ENCODE measurements at places on chromosomes 5 and 9.

DNA sequence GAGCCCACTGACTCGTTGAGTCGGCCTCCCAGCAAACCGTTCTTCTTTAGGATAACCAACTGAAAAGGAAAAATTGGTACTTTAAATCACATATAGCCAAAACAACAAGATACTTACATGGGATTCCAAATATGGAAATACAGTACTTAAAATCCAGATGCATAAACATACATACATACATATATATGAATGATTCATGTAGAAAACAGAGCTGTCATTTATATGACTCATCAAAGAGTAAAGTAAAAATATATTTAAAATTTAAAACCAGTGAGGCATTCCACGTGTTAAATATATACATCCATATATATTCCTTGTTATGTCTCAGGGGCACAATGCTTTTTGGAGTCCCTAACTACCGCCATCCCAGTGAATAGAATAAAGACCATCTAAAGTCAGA, 36.7 kb downstream of the DMGDH start:
- no peak for DNase-seq

- no peak for DNase-seq
Observed at GRCh38 chr5:127785098-127785927, 82.1 kb downstream of the CCDC192 start.

DNA sequence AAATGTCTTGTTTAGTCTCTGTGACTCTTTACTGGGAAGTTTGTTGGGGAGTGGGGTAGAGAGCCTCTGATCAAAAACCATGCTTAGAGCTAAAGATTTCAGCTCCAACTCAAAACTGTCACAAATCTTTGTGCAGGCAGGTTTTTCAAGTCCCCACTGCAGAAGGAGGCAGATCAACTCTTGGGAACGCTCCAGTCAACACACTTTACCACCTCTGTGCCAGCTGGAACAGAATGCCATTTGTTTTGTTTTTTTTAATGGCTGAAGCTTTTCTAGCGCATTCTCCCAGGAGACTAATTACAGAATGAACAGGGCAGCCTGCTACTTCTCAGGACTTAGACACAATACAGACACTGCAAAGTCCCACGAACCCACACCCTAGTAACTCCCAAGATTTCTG, 17.9 kb upstream of the LHX6 start:
- no peak for DNase-seq

- DNase-seq: no peak
Observed at GRCh38 chr9:90773617-90774016, 28.0 kb upstream of the SYK start.

DNA sequence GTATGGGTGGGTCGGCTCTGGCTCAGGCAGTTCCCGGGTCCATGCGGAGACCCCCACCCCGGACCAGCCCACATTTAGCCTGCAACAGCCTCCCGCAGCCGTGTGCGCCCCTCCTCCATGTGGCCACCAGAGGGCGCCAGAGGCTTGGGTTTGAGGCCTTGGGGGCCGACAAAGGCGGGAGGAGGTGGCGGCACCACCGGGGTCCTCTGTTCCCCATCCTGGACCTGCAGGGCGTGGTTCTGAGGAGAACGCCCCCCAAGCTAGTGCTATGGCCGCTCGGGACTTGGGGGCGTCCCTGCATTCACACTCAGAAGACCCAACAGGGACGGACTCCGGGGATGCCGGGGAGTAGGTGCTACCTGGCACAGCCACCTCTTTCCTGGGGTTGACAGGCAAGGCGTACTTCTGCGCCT, 16.5 kb downstream of the ASS1 start:
- no peak for DNase-seq

DNA sequence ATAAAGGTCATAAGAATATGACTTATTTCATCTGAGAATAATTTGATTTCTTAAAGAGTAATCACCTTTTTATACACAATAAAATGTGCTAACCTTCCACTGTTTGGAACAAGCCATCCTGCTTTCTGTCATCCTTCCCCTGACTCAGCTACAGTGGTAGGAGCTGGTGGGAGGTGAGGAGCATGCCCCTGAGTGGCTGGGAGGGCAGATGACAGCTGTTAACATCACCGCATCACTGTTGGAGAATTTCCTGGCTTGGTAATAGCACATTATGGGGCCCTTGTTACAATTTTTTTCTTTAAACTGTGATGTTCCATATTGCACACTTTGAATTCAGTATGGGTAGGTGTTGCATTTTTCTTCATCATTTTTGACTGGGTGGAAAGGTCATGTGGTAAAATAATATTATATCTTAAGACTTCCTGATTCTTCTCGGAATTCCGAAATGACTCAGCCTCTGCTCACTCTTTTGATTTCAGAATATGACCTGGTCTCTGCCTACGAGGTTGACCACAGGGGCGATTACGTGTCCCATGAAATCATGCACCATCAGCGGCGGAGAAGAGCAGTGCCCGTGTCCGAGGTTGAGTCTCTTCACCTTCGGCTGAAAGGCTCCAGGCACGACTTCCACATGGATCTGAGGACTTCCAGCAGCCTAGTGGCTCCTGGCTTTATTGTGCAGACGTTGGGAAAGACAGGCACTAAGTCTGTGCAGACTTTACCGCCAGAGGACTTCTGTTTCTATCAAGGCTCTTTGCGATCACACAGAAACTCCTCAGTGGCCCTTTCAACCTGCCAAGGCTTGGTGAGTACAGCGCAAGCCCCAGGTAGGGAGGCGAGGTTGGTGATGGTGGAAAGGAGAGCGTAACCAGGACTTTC, 5.8 kb downstream of the ADAMTS16 start:
- DNase-seq: no peak

DNA sequence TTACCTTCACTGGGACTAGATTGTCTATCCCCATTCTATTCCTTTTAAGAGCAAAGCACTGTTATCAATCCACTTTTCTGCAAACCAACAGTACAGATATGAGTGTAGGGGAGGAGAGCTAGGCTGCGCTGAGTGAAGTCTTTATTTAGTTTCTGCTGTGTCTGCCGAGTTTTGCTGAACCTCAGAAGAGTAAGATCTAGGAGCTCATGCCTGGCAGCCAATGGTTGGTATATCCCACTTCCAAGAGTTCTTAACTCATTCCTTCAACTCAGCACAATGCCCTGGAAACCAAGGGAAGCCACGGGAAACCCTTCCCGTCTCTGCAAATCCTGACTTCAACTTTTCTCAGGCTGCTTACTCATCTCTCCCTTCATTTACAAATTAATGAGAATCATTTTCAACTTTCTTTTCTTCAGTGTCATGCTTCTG, 58.0 kb upstream of the JAK2 start:
- no peak for DNase-seq

- no peak for DNase-seq
Observed at GRCh38 chr9:137130176-137130755, 8.7 kb upstream of the GRIN1 start.

DNA sequence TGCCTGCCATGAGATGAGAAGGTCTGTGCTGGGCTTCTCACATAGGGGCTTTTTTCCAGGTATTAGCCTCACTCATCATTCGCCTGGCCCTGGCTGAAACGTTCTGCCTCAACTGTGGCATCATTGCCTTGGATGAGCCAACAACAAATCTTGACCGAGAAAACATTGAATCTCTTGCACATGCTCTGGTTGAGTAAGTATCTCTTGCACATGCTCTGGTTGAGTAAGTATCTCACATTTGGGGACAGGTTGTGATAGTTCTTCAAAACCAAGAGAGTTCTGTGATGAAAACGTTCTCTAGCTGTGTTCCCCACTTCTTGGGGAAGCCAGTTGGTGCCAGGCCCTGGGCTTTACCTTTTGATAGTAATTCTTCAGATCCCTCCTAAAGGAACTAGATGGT, 17.4 kb upstream of the IL13 start:
- DNase-seq: no peak

DNA sequence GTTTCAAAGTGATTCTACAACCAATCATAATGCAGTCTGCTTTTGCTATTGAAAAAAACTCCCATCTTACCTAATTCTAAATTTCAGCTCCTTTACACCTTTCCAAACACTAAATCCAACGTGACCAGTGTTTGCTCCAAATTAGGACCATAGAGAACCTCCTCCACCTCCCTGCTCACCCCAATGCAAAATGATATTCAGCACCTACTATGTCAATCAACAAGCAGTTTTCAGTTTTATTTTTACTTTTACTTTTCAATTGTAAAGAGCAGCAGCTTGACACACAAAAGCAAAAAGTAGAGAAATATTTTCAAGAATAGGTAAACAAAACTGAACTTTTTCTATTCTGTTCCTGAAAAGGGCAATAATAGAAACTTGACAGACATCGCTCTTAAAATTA, 3.4 kb downstream of the FAM13B start:
- DNase-seq: no peak

DNA sequence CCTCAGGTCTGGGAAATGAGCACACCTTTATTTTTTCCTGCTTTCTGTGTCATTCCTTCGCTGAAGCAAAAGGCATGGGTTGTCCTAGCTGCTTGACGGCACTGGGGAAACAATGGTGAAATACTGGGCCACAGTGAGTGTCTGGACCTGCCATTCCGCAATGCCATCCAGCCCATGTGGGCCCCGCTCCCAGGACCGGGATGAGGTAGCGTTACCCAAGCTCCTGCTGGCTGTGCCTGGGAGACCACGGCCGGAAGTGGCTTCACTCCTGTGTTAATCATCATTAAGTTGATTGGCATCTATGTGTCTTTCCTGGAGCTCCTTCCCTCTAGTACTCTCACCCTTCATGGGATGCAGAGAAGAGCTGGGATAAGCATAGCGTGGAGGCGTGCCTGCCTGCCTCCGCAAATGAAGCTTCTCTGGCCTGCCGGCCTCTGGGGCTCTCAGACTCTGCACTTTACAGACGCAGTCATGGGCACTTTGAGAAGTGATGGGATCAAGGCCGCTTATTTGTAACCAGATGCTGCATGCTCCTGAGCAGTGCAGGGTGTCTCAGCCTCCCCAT, 16.5 kb upstream of the SMIM32 start:
- no peak for DNase-seq
